ENCODE measurements at places on chromosomes 4 and X. TPM values are rescaled to one million over a fixed set of nuclear protein-coding genes. Genes with fewer than 3 reads are reported as not detected.

GRCh38 chr4:155777971-155778735 lies 19.3 kb downstream of the GUCY1B1 start:
- no peak overlapping the region for H3K4me3 ChIP-seq
- no peak overlapping the region for H3K27ac ChIP-seq
- DNase-seq, result no peak

DNA sequence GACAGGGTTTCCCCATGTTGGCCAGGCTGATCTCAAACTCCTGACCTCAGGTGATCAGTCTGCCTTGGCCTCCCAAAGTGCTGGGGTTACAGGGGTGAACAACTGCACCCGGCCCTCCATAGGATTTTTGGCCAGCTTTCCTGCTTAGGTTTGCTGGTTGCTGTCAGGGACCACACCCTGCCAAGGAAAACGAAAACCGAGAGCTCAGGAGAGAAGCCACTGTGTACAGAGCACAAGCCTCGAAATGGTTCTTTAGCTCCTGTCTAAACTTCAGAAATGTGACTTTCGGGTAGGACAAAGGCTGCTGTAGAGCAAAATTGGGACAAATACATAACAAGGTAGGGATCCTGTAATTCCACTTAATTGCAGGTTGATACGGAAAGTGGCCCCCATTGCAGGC lies 146.3 kb upstream of the ATP6AP2 start:
- DNase-seq, result no peak
- H3K4me1 ChIP-seq, result peaks cover 3% of the 10 kb centered on the region
- H3K36me3 ChIP-seq, result no peaks in the 10 kb centered on the region
- H3K4me3 ChIP-seq, result no peak overlapping the region
- H3K27me3 ChIP-seq, result no peaks in the 10 kb centered on the region

GRCh38 chr4:18366892-18367291 lies 345.3 kb upstream of the LCORL start:
- no peaks in the 10 kb centered on the region for H3K4me1 ChIP-seq
- no peak overlapping the region for H3K4me3 ChIP-seq
- no peak overlapping the region for H3K27ac ChIP-seq
- peaks cover 3% of the 10 kb centered on the region for H3K27me3 ChIP-seq

GRCh38 chr4:119081943-119082342 lies 53.7 kb upstream of the MYOZ2 start:
- no peak overlapping the region for H3K27ac ChIP-seq
- H3K27me3 ChIP-seq, result peaks cover 9% of the 10 kb centered on the region
- H3K36me3 ChIP-seq, result no peaks in the 10 kb centered on the region
- H3K4me3 ChIP-seq, result no peak overlapping the region
- no peak for DNase-seq

DNA sequence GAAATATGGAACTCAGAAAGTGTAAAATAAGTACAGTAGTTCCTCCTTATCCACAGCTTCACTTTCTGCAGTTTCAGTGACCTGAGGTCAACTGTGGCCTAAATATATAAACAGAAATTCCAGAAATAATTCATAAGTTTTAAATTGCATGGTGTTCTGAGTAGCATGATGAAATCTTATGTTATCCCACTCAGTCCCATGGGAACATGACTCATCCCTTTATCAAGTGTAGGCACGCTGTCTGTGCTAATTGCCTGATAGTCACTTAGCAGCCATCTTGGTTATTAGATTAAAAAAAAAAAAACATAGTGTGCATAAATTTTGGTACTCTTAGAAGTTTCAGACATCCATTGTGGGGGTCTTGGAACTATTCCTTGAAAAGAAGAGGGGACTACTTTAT lies 983.4 kb upstream of the ADGRL3 start:
- no peak overlapping the region for H3K4me3 ChIP-seq
- no peaks in the 10 kb centered on the region for H3K27me3 ChIP-seq
- H3K27ac ChIP-seq, result no peak overlapping the region
- no peaks in the 10 kb centered on the region for H3K4me1 ChIP-seq
- DNase-seq, result no peak

GRCh38 chr4:28822163-28822562 lies 1898.0 kb upstream of the PCDH7 start:
- no peak for DNase-seq
- H3K27me3 ChIP-seq, result no peaks in the 10 kb centered on the region
- no peak overlapping the region for H3K27ac ChIP-seq
- no peak overlapping the region for H3K4me3 ChIP-seq

GRCh38 chr4:7655511-7656243 lies 220.9 kb upstream of the PSAPL1 start:
- no peak overlapping the region for H3K27ac ChIP-seq
- H3K27me3 ChIP-seq, result peaks cover 13% of the 10 kb centered on the region
- H3K4me1 ChIP-seq, result peaks cover 8% of the 10 kb centered on the region
- no peak for DNase-seq

- no peak for DNase-seq
- H3K27ac ChIP-seq, result no peak overlapping the region
- H3K4me1 ChIP-seq, result no peaks in the 10 kb centered on the region
- H3K36me3 ChIP-seq, result no peaks in the 10 kb centered on the region
- H3K4me3 ChIP-seq, result no peak overlapping the region
Observed at GRCh38 chr4:66300336-66300934, 630.1 kb upstream of the EPHA5 start.

- H3K4me1 ChIP-seq, result peaks cover 32% of the 10 kb centered on the region
- peaks cover 1% of the 10 kb centered on the region for H3K36me3 ChIP-seq
- no peaks in the 10 kb centered on the region for H3K27me3 ChIP-seq
- no peak overlapping the region for H3K4me3 ChIP-seq
Observed at GRCh38 chrX:136549226-136549625, 17.2 kb downstream of the VGLL1 start.

DNA sequence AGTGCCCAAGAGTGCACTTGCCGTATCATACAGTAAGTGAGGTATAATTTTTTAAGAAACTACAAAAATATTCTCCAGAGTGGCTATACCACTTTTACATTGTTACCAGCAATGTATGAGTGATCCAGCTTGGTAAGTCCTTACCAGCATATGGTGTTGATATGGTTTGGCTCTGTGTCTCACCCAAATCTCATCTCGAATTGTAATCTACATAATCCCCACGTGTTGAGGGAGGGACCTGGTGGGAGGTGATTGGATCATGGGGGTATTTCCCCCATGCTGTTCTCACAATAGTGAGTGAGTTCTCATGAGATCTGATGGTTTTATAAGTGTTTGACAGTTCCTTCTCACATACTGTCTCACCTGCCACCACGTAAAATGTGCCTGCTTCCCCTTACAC lies 44.8 kb downstream of the RBMX start:
- H3K36me3 ChIP-seq, result peaks cover 5% of the 10 kb centered on the region
- no peak overlapping the region for H3K27ac ChIP-seq
- no peak for DNase-seq
- H3K4me3 ChIP-seq, result no peak overlapping the region
- H3K27me3 ChIP-seq, result no peaks in the 10 kb centered on the region
- peaks cover 2% of the 10 kb centered on the region for H3K4me1 ChIP-seq

DNA sequence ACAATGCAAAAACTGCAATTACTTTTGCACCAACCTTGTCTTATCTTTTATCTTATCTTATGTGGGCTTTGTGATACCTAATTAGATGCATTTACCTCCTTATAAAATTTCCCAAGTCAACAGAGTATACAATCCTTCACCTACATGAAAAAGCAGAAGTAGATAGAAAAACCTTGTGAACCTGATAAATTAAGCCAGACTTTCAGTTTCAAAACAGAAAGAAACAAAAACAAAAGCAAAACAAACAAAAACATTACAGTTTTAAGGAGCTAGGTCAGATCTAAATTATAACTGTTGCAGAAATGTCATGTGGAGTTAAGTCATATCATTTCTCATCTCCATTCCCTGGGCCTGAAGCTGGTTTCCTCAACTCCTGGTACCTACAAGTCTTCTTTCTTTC lies 24.9 kb upstream of the CXXC4 start:
- H3K27ac ChIP-seq, result no peak overlapping the region
- no peaks in the 10 kb centered on the region for H3K36me3 ChIP-seq
- no peak overlapping the region for H3K4me3 ChIP-seq
- no peak for DNase-seq

GRCh38 chrX:119605464-119606279 lies 552 bp downstream of the NKRF start:
- H3K27ac ChIP-seq, result peak overlapping the region; percentile 95
- no peaks in the 10 kb centered on the region for H3K36me3 ChIP-seq
- H3K4me3 ChIP-seq, result peak overlapping the region; percentile 99
- H3K27me3 ChIP-seq, result peaks cover under 1% of the 10 kb centered on the region

GRCh38 chr4:73674451-73674919 lies 54.2 kb upstream of the RASSF6 start:
- no peaks in the 10 kb centered on the region for H3K36me3 ChIP-seq
- H3K4me1 ChIP-seq, result no peaks in the 10 kb centered on the region
- no peak overlapping the region for H3K27ac ChIP-seq

DNA sequence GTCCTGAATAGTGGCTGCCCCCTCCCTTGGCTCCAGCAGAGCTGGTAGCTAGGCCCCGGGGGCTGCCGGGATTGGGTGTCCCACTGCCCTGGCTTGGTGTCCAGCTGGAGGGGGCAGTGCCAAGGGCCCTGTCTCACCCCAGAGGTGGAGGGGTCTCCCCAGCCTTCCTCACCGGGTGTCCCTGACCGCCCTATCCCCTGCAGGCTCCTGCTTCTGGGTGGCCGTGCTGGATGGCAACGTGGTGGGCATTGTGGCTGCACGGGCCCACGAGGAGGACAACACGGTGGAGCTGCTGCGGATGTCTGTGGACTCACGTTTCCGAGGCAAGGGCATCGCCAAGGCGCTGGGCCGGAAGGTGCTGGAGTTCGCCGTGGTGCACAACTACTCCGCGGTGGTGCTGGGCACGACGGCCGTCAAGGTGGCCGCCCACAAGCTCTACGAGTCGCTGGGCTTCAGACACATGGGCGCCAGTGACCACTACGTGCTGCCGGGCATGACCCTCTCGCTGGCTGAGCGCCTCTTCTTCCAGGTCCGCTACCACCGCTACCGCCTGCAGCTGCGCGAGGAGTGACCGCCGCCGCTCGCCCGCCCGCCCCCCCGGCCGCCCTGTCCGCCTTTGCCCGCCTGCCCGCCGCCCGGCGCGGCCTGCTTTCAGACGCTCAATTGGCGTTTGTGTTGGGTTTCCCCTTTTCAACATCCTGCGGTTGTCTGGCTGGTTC lies 4.6 kb downstream of the NAT8L start:
- no peak for DNase-seq
- H3K27ac ChIP-seq, result no peak overlapping the region
- H3K4me3 ChIP-seq, result no peak overlapping the region
- H3K36me3 ChIP-seq, result no peaks in the 10 kb centered on the region
- H3K4me1 ChIP-seq, result no peaks in the 10 kb centered on the region

DNA sequence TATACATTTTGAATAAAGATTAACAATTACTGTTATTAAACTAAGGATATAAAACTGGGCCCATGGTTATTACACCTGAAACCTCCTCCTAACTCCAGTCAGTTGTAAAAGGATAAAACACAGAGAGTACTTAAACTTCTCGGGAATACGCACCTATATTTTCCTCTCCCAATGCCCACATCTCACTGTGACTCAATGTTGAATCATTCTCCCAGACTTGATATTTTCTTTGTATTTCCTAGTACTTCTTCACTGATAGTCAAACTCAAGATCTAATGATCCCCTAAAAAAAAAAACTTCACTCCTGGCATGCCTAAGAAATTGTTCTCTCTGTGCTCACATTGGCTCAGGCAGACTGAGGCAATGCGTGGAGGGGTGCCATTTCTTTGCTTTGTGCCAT lies 212.5 kb upstream of the DKK2 start:
- DNase-seq, result no peak
- no peaks in the 10 kb centered on the region for H3K36me3 ChIP-seq
- no peaks in the 10 kb centered on the region for H3K27me3 ChIP-seq
- no peak overlapping the region for H3K27ac ChIP-seq

SMIM10L2A gene
- total RNA-seq, result 1.8 TPM

FOXP3 gene
- 23.3 TPM for total RNA-seq

SLITRK4 gene
- not detected for total RNA-seq

LEF1 gene
- total RNA-seq, result 309 TPM

Data from activated naive CD8-positive, alpha-beta T cell treated with anti-CD3 and anti-CD28 coated beads, Interleukin-2, amount 10 ng/mL, durations not matched to agents 7 days and 5 days (primary cell).